ENCODE measurements at places on chromosomes 4 and X.

DNA sequence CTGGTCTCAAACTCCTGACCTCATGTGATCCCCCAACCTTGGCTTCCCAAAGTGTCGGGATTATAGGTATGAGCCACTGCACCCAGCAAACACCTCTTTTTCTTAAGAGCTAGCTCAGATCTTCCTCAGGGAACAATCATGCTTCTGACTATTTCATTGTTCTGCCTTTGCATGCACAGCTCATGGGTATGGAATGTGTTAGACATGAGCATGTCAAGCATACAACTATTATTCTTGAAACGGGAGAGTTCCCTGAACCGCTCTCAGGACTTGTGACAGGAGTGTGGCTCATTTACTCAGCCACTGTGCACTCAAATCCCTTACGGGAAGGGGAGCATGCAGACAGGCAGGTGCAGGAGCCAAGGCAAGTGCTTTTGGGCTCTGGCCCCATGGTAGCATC, 231.7 kb upstream of the TAPT1 start:
- DNase-seq: no peak

DNA sequence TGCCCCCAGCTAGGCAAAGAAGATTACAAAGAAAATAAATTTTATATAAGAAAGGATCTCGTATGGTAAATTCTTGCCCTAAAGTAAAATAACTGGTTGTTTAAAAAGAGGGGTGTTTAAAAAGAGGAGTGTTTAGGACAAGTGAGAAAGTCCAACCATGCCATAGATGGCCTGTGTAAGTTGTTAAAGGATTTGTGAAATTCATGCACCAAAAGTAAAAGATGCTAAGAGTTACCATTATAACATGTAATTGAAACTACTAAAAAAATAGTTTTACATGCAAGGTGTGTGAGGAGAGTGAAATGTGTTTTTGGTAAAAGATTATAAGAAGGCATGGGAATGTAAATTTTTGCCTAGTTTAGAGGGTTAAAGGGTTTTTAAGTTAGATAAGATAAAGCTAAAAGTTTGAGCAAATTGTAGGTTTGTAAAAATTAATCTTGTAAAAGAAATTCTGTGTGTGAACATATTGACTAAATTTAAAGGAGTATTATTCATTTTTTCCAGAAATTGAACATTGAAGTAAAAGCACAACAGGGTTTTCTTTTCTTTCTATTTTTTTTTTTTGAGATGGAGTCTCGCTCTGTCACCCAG, 20.1 kb downstream of the HTT-AS start:
- DNase-seq: no peak

GRCh38 chrX:136183917-136184316, 36.6 kb downstream of the FHL1 start:
- no peak for DNase-seq

- no peak for DNase-seq
Measured at GRCh38 chr4:66465111-66465510, 794.8 kb upstream of the EPHA5 start.

GRCh38 chr4:88629826-88630225, 37.5 kb downstream of the HERC3 start:
- DNase-seq: no peak

DNA sequence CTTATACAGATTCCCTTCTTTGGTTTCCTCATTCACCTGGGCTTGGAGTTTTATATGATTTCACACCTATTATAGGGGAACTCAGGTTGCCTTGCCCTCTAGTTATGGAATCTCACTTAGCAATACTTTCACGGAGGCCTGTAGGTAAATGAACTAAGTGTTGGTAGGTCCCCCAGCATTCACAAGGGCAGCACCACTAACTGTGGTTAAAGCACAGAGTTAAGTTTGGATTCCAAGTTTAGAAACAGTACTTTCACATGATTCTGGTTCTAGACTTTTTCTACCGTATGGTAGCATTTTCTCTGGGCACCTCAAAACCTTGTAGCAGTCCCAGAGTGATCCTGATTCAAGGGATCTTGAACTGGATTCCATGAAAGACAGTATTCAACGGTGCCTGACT, 46.4 kb downstream of the SH2D1A start:
- DNase-seq: no peak

DNA sequence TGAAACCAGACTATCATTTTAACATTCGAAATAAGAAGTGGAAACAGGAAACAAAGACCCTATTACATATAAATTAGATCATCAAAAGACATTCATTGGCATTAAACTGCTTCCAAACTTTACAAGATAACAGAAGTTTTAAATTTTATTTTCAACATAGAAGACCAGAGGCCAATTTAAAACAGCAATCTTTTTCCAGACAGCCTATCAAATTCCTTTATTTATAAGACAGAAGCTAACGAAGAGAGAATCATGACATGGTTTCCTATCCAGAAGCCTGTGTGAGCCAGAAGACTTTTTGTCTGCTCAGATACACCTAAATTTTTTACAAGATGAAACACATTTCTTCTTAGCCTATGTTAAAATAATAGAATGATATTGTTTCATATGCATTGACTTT, 291.9 kb downstream of the PPP3CA start:
- no peak for DNase-seq

- no peak for DNase-seq
Measured at GRCh38 chr4:99679204-99679603, 21.6 kb upstream of the C4orf54 start.

DNA sequence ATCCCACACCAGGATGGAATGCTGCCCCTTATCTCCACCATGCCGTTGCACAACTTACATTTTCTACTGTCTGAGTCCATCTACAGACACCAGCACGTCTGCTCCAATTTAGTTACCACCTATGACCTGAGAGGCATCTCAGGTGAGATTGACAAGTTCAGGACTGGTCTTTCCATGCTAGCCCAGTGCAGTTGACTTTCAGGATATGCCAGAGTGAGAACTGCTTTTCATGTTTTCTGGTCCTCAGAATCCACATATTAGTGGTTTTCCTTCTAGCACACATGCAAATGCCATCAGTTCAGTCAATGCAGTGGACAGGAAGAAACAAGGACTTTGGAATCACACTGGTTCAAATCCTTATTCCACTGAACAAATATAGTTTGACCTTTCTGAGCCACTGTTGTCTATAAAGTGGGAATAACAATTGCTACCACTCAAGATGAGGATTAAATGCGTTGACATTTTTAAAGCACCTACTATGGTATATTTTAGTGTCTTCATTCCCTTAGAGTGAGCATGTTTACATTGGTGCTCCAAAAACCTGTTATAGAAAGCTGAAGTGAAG, 38.1 kb upstream of the ANXA3 start:
- no peak for DNase-seq

DNA sequence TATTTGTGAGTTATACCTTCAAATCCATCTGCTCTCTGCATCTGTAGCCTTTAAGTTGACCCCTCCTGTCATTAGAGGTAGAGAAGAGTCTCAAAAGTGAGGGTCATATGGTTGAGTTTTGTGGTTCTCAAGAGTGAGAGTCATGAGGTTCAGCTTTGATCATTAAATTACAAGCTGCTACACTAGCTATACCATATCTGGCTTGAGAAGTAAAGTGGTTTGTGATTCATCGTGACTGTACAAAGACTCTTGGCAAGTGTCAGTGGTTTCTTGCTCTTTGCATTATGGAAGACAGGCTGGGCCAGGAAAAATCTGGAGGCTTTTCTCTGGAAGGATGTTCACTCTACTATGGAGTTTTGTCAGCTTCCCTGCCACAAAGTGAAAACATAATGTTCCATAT, 170.6 kb downstream of the ZC4H2 start:
- DNase-seq: no peak

DNA sequence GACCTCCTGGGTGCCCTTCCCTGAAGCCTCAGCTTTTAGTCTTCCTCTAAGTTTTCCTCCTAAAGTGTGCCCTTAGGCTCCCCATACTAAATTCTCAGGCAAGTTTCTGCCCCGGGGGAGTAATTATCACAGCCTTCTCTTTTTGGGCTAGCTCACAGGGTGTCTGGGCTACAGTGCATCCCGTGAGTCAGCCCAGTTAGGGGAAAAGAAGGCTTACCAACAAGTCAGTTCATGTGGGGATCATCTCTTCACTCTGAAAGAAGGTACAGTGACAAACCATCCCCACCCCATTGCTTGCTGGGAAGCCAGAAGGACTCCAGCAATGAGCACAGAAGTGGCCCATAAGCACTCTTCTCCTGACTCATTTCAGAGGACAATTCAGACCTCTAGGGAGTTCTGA, 134.7 kb upstream of the FAM9C start:
- no peak for DNase-seq

- DNase-seq: no peak
Measured at GRCh38 chr4:555566-556275, 20.4 kb downstream of the TMEM271 start.

- no peak for DNase-seq
Measured at GRCh38 chr4:5118091-5118786, 67.0 kb downstream of the STK32B start.
